ENCODE measurements at places on chromosomes 2 and 18. TPM values are rescaled to one million over a fixed set of nuclear protein-coding genes. Genes with fewer than 3 reads are reported as not detected.

- DNase-seq = no peak
These were observed 39.2 kb upstream of the DARS1 start for GRCh38 chr2:136024616-136025015.

GRCh38 chr2:23411752-23412431 lies 26.9 kb downstream of the KLHL29 start:
- no peak for DNase-seq

- no peak for DNase-seq
These were observed 125.8 kb downstream of the OSBPL6 start for GRCh38 chr2:178320011-178320585.

- DNase-seq = no peak
These were observed 11.1 kb downstream of the RTTN start for GRCh38 chr18:70194227-70194890.

DNA sequence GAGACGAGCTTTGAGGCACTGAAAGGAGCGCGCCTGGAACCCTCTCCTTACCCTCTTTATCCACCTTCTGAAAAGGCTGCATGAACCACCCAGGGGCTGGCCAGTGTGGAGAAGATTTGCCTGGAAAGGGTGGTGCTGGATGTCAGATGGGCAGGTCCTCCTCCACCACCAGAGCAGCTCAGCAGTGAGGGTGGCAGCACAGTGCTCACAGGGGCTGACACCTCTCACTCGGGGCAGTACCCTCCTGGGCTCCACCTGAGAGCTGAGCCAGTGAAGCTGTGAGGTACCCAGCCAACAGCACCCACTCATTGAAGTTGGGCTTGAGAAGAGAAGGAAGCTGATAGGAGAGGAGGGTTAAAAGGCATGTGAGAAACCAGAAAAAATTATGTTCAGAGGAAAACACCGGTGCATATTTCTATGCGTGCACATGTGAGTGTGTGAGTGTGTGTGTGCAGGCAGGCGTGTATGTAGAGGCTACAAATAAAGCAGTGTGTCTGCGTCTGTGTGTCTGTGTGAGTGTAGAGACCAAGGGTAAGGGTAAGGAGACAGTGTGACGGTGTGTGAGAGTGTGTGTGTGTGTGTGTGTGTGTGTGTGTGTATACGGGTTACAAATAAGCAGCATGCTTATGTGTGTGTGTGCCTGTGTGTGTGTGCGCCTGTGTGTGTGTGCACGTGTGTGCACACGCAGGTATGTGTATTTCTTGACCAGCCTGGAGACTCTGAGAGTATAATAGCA lies 40.7 kb downstream of the TEX44 start:
- no peak for DNase-seq

- DNase-seq = no peak
These were observed 304.5 kb downstream of the SLC8A1 start for GRCh38 chr2:40147360-40147759.

DNA sequence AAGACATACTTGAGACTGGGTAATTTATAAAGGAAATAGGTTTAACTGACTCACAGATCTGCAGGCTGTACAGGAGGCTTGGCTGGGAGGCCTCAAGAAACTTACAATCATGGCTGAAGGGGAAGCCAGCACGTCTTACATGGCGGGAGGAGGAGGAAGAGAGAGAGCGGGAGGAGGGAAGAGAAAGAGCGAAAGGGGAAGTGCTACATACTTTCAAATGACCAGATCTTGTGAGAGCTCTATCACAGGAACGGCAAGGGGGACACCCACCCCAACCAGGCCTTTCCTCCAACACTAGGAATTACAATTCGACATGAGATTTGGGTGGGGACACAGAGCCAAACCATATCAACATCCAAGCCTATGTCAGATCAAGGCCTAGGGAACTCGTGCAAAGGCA lies 24.2 kb downstream of the MYL12B start:
- no peak for DNase-seq

DNA sequence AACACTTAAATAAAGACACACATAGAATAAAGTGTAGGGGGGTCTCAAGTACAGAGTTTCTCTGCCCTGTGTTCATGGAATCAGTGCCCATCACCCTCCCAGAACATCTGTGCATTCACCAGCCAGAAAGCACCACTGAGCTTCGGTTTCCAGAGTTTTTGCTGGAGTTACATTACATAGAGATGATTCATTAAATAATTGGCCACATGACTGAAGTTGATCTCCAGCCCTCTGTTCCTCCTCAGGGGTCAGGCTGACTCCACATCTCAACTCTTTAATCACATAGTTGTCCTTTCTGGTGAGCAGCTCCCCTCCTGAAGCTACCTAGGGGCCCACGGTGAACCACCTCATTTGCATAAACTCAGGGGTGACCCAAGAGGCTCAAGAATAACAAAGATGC lies 129.8 kb downstream of the METTL4 start:
- no peak for DNase-seq

- DNase-seq = no peak
These were observed 7.6 kb downstream of the GPR45 start for GRCh38 chr2:105249181-105249580.

DNA sequence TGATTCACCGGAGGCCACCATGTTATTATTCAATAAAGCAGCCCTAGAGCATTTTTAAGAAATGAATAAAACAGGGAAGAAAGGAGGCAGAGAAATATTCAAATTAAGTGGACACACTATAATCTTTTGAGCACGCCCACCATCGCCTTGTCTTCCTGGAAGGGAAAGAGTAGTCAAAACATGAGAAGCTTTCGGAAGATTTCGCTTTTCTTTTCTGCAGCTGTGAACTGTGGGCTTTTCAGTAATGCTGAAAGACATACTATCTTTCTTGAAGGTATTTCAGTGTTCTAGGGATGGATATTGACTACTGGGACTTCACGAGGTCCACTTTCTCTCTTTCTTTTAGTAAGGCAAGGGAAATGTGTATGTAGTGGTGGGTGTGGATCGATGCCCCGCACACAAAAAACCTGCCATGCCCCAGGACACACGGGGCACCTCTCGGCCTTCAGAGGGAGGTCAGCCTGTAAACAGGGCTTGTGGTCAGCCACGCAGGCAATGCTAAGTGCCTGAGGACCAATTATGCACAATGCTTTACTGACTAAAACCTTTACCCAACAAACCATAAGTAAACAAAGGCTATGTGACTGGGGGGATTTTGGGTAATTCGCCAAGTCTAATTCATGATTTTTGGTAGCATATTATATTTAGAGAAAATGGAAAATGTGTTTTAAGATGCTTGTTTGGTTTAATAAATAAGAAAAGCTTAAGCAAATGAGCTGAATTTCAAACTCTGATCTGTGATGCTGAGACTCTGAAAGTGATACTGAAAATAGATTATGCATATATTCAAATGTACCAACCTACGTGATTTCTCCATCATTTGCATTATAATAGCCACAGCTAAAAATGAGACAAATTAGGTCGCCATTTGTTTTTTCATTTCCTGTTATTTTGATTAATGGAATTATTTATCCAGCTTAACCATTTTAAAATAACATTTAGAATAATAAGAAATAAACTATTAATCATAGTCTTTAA lies 130.5 kb downstream of the ZNF516 start:
- DNase-seq = no peak

DNA sequence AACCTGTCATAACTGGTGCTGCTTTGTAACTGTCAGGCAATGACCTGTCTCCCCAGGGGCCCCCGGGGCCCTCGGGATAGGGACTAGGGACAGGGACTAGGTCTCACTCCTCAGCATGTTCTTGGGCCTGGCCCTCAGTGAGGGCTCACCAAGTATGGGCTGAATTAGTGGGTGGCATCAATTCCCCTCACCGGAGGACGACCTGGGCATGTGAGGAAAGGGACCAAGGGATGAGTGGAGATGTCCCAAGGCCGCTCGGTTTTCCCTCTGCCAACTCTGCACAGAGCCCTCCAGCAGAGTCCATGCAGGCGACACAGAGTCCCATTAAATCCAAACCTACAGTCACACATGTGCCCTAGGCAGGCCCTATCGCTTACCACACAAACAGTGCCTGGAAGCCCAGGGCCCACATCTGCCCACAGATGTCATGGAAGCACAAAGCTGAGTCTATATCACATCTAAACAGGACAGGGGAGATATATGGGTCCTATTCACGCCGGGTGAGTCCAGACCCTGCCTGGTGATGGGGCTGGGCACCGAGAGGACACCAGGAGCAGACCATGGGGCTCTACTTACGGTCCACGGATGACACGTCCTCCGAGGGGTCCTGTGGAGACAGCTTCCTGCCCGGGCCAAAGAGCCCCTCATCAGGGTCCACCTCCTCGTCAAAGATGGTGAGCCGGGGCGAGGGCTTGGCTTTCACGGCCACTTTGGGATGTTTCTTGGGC lies 26.6 kb downstream of the HS1BP3 start:
- no peak for DNase-seq

DNA sequence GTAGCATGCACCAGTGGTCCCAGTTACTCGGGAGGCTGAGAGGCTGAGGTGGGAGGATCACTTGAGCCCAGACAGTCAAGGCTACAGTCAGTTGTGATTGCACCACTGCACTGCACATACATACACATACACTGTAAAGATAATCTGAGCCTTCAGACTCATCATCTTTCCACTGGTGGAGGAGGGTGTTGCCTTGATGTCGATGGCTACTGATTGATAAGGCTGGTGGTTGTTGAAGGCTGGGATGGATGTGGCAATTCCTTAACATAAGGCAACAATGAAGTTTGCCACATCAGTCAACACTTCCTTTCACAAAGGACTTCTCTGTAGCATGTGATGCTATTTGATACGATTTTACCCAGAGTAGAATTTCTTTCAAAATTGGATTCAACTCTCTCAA lies 118.8 kb downstream of the IKZF2 start:
- no peak for DNase-seq

GRCh38 chr2:105714141-105714540 lies 30.6 kb upstream of the NCK2 start:
- DNase-seq = no peak

DNA sequence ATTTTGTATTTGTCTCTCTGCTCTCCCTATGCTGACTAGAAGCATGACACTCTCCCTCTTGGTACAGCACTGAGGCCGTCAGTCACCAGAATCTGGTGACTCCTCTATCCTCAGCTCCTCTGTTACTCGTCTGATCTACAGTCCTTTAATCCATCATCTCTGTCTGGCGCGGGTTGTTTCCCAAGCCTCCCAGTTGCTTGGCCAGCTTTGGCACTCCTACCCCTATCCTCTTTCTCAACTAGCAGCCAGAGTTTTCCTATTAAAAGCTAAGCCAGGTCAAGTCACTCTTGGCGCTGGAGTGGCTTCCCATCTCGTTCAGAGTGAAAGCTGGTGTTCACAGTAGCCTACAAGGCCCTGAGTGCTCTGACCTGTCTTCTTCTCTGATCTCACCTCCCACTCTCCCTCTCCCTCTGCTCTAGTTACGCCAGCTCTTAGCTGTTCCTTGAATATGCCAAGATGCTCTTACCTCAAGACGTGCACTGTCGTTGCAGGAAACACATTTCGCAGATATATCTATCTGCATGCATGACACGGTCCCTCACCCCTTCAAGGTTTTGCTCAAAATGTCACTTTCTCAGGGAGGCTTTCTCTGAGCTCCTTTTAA lies 41.8 kb upstream of the PSME4 start:
- no peak for DNase-seq

- no peak for DNase-seq
These were observed 57.5 kb upstream of the MFF start for GRCh38 chr2:227267410-227268115.

- DNase-seq = no peak
These were observed 40.8 kb upstream of the FRZB start for GRCh38 chr2:182907081-182907830.

GRCh38 chr2:51293566-51294200 lies 261.8 kb upstream of the NRXN1 start:
- DNase-seq = no peak

DNA sequence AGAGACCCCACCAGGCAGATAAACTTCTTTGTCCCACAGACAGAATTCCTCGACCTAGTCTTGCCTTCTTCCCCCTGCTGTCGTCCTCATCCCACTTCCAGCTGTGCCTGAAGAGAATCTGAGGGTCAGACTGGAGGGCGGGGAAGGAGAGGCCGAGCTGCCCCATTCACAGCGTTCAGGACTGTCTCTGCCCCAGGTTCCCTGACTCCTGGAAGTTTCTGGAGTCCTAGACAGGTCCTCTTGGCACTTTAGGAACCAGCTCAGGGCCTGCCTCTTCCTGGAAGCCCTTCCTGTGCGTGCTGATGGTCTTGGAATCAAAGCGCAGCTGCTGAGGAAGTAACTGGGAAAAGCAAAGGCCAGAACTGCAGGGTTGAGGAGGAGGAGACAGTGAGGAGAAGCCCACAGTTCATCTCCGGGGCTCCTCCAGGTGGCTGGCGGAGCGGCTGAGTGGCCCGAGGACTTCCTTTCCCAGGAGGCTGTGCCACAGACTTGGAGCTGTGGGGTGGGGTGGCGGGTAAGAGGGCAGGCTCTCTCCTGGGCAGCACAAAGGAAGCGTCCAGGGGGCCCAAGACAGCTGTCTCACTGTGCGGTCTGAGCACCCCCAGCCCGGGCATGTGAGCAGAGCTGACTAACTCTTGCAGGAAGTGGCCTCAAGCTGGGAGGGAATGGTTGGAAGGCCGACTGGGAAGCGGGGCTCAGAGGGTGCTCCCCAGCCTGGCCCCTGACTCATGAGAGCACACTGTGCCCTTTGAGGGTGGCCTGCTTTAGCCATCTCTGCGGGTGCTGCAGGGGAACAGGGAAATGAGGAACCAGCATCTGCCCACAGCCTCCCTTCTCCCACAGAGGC lies 39.5 kb downstream of the SDC1 start:
- no peak for DNase-seq

GRCh38 chr2:120250640-120251039 lies 2.0 kb upstream of the RALB start:
- no peak for DNase-seq

DNA sequence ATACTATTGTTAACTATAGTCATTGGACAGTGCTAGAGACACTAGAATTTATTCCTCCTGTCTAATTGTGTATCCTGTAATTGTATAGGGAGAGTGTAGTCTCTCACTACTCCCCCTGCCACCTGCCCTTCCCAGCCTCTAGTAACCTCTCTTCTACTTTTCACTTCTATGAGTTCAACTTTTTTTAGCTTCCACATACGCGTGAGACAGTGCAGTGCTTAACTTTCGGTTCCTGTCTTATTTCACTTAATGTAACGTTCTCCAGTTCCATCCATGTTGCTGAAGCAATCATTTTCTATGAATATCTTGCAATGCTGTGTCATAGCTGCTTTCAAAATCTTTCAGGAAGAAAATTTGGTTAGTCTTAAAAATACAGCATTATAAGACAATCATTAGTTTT lies 22.8 kb upstream of the RUFY4 start:
- no peak for DNase-seq

- DNase-seq = no peak
These were observed 283.3 kb downstream of the DCDC2C start for GRCh38 chr2:3986530-3987258.

DNA sequence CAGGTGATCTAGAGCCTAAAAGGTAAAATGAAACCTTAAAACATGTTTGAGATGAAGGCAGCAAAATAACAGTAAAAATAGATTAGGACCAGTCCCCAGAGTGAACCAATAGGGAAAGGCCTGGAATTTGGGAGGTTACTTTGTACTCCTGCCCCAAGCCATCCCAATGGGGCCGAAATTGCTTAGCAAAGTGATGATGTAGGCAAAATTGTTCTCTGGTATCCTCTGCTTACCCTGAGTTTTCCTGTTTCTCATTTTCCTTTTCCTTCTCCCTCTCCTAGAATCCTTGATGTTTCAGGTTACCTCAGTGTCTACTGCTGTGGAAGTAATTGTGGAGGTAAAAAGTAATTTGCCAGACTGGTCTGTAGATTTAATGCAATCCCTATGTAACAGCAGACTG lies 92.9 kb downstream of the TRABD2A start:
- no peak for DNase-seq

KLHL30 gene
- not detected for total RNA-seq

GPAT2 gene
- total RNA-seq = 4.5 TPM

TLX2 gene
- total RNA-seq = not detected

BOLL gene
- total RNA-seq = not detected

SLC30A3 gene
- 0.27 TPM for total RNA-seq

IL36G gene
- total RNA-seq = not detected

RNU2-63P gene
- total RNA-seq = 9.7 TPM
